Dermis microvascular lymphatic vessel endothelial cell (primary cell): ENCODE measurements at places on chromosomes 1 and 21. TPM values are rescaled to one million over a fixed set of nuclear protein-coding genes. Genes with fewer than 3 reads are reported as not detected.

S100A14 gene
- total RNA-seq, result 0.13 and 0.51 TPM in 2 replicates

CFAP74 gene
- not detected in 2 replicates for total RNA-seq

ADAM30 gene
- not detected in 2 replicates for total RNA-seq

IGSF9 gene
- total RNA-seq, result not detected in 2 replicates

COL9A2 gene
- 0.39 and 0.51 TPM in 2 replicates for total RNA-seq

CIART gene
- 0.77 and 2.0 TPM in 2 replicates for total RNA-seq

LYPD8 gene
- total RNA-seq, result not detected in 2 replicates

RNASEL gene
- total RNA-seq, result 0.25 and 0.39 TPM in 2 replicates

DFFB gene
- 11.2 and 11.4 TPM in 2 replicates for total RNA-seq

LDLRAD1 gene
- not detected in 2 replicates for total RNA-seq

PPP2R5A gene
- 29.5 and 30.6 TPM in 2 replicates for total RNA-seq

LCE6A gene
- total RNA-seq, result not detected in 2 replicates

MAP7D1 gene
- total RNA-seq, result 41.0 and 51.6 TPM in 2 replicates
